ENCODE measurements at places on chromosomes 7 and 10. TPM values are rescaled to one million over a fixed set of nuclear protein-coding genes. Genes with fewer than 3 reads are reported as not detected.
A peak's percentile ranks its signal among the peaks of the same experiment; 100 is the strongest.

GRCh38 chr10:66215920-66216319 is 709.9 kb upstream of the LRRTM3 start:
- no peak for DNase-seq

The SYCE1 gene
- not detected for total RNA-seq

The MMP21 gene
- total RNA-seq: not detected

GRCh38 chr7:100465702-100466311 is 1.7 kb upstream of the SPACDR start:
- peak; percentile 91 for DNase-seq

The FOXI2 gene
- not detected for total RNA-seq

- DNase-seq: no peak
Observed at GRCh38 chr7:14000247-14000646, 10.8 kb upstream of the ETV1 start.

DNA sequence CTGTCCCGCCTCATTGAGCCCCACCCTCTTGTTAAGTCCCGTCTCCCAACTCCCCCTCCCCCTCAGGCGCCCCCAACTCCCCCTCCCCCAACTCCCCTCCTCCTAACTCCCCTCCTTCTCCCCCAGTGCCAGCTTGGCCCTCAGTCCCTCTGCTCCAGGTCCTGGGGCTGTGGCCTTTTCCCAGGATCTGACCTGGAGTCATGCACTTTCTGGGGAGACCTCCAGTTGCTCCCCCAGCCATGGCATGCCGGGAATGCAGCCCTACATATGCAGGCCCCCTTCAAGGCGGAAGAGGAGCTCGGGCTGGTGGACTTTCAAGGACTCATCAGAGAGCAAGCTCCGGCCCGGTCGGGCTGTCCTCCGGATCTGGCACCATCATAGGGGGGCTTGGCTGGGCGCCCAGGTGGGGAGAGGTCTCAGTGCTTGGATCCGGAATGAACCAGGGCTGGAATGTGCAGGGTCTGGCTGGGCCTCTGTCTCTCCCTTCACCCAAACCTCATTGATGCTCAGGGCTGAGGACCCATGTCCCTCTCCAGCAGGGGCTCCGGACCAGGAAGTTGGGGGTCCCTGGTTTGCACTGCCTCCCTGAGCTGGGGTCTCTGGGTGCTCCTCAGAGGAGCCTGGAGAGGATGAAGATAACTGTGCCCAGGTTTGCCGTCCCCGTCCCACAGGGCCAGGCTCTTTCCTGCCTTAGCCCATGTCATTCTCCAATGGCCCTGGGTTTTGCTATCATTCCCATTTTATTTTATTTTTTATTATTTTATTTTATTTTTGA is 41.1 kb downstream of the TMEM270 start:
- DNase-seq: no peak

The AKR1D1 gene
- not detected for total RNA-seq

The FAM24B gene
- 7.6 TPM for total RNA-seq

- DNase-seq: no peak
Observed at GRCh38 chr10:33596422-33596821, 262.0 kb upstream of the NRP1 start.

The PPP1R17 gene
- total RNA-seq: not detected

DNA sequence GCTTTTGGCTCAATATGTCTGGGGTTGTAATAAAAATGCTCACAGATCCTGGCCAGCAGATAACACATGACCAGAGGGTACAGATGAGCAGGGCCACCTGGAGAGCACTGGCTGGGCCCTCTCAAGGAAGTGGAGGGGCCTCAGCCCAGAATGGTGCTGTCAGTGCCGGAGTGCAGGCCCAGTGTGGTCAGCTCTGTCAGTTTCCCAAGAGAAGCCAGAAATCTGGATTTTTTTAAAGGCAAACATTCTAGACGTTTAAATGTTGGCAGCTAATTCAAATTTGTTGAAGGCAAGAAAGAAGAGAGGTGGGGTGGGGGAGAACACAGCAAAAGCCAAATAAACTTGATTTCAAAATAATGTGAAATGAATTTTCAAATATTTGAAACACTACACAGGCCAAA is 2.0 kb downstream of the C10orf105 start:
- DNase-seq: no peak

The AKR1C3 gene
- total RNA-seq: 4.3 TPM

The TMEM130 gene
- 3.3 TPM for total RNA-seq

DNA sequence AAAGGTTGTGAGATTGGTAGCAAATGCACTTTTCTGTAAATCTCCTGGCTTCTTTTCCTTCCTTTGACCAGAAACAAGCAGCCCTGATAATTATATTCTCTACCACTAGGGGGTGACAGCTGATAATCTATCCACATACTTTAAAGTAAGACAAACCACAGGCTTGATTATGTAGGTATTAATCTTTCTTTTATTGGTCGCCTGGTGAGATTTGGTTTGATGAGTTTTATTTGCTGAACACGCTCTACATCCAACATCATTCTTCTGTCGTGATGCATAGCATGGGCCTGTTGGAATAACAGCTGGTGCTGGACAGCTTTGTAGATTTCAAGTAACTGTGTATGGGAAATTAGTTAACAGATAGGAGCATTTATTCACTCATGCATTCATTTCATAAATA is 63.5 kb downstream of the ZNF365 start:
- peak; percentile 41 for DNase-seq

GRCh38 chr7:143381427-143382125 is 431 bp downstream of the ZYX start:
- peak; percentile 78 for DNase-seq

- no peak for DNase-seq
Observed at GRCh38 chr7:90919816-90920215, 323.7 kb downstream of the CDK14 start.

The TRPV5 gene
- not detected for total RNA-seq

GRCh38 chr7:33926535-33926934 is 21.2 kb downstream of the BMPER start:
- peak; percentile 37 for DNase-seq

The AEBP1 gene
- not detected for total RNA-seq

The INA gene
- 0.46 TPM for total RNA-seq

The DKK1 gene
- 44.7 TPM for total RNA-seq

The NKX2-3 gene
- not detected for total RNA-seq

DNA sequence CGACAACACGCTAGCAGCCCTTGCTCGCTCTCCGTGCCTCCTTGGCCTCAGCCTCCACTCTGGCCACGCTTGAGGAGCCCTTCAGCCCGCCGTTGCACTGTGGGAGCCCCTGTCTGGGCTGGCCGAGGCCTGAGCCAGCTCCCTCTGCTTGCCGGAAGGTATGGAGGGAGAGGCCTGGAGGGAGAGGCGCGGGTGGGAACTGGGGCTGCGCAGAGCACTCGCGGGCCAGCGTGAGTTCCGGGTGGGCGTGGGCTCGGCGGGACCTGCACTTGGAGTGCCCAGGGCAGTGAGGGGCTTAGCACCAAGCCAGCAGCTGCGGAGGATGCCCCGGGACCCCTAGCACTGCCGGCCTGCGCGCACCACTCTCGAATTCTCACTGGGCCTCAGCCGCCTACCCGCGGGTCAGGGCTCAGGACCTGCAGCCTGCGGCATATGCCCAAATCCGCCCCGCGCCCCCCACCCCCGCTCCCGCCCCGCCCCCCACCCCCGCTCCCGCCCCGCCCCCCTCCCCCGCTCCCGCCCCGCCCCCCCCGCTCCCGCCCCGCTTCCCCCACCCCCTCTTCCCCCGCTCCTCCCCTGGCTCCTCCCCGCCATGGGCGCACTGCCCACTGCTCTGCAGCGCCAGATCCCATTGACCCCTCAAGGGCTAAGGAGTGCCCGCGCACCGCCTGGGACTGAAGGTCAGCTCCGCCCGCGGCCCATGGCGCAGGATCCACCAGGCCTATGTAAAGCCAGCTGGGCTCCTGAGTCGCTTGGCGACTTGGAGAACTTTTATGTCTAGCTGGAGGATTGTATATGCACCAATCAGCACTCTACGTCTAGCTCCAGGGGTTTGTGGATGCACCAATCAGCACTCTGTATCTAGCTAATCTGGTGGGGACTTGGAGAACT is 15.9 kb upstream of the ACBD5 start:
- no peak for DNase-seq

DNA sequence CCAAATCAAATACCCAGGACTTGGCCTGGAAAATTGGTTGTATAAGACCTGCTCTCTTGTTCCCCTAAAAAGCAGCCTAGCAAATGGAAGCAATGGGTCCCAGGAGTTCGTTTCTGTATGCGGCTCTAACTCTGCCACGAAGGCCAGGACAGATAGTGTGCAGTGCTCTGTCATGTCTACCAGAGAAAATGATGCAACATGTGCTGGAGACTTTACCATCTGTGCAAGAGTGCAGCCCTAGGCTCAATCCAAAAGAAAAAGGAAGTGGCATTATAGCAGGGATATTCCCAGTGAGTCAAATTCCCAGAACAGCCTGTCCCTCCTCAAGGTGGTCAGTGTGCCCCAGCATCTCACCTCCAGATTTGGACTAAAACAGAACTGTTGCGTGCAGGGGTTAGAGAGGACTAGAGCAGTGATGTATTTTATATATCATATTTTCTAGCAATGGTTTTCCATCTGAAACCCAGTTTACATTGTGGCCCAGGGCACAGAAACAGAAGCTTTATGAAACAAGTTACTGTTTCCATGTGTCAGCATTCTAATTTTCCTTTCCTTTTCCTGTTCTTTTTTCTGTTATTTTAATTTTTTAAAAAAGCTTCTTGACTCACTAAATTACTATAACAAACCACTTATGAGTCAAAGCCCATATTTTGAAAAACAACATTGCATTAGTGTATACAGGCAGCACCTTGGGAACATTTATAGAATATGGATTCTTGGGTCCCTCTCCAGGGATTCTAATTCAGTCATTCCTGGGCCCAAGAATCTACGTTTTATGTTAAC is 311.2 kb downstream of the RNLS start:
- peak; percentile 29 for DNase-seq

DNA sequence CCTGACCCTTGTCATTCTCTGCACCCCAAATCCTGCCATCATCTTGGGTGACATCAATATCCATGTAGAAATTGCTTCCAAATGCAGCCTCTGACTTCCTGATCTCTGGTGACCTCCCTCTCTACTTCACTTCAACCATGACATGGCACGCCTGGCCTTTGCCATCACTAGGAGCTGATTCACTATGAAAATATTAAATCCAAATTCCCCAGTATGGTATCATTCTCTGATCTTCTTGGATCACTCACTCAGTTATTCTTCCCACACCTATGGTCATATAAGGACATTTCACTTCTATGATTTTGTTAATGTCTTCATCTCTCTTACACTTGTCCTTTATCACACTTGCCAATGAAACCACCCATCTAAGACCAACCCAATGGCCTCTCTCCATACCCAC is 73.7 kb upstream of the ODAD2 start:
- DNase-seq: no peak

DNA sequence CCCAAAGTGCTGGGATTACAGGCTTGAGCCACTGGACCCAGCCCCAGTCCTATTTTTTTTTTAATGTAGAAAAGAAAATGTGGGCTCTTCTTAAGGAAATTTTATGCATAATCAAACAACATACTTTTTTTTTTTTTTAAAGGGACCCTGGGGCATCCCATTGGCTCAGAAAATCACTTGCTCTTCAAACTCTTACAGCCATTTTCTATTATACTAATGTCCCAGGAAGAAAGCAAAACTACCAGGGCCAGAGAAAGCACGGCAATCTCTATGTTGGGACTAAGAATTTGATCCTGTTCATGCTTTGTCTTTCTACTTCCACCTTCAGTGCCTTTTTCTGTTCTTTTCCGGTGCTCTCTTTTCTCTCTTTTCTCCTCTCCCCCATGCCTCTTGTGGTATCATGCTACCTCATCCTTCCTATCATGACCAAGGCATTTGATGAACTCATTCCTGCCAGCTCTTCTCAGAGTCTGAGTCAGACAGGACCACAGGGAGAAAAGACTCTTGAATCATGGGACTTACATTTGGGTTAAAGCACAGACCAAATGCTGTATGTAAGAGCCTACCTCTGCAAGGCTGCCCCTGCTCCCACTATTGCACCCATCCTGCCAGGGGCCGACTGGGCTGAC is 76.4 kb upstream of the CCNY start:
- peak; percentile 83 for DNase-seq

DNA sequence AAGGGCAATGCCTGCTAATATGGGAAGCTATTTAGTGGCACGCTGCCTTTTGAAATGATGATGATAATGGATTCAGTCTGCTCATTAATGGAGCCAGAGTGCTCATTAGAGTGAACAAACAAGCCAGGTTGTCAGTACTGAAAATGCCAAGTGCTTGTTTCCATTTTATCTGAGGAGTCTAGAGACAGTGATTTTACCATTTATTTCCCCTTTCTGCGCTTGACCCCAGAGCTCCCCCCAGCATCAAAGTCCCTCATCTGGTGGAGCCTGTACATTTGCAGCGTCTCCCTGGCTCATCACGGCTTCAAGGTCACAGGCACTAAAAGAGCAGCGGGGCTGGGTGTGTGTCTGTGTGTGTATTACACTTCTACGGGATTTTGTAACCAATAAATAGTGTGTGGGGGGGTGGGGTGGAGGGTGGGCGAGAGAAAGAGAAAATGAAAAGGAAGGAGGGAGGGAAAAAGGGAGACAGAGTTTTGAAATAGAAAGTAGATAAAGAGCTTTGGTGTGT is 553.8 kb downstream of the TFEC start:
- DNase-seq: no peak

The SPACDR gene
- total RNA-seq: 1.6 TPM

GRCh38 chr10:13743101-13743693 is 156.4 kb downstream of the PRPF18 start:
- DNase-seq: no peak

DNA sequence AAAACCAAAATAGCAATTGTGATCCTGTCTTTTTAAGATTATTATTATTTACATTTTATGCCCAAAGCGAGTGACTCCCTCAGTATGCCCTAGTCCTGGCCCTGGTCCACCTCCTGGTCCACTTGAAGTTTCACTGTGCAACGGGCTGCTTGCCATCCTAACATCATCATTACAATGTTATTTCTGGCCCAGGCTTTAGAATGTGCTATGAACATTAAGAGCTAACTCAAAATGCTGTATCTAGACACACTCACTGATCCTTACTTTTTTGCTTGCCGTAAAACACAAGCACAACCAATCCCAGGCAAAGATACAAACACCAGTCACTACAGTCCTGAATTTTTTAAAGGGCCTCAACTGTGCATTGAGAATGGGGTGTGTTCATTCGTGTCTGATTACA is 38.4 kb downstream of the RHOBTB1 start:
- no peak for DNase-seq

DNA sequence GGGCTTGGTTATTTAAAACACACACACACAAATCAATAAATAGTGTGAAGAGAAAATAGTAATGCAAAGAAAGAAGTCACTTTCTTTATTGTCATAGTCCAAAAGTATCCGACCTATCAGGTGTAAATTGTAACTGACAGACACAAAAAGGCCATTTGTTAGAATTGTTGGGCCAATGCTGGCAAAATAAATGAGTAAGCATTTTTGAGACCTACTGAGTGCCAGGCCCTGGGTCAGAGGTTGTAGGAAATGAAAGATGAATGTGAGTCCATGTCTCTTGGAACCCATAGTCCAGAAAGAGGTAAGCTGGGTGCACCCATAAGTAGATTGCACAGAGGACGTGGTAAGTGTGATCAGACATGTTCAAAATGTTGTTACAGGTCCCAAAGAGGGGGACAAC is 13.5 kb upstream of the EGR2 start:
- no peak for DNase-seq

GRCh38 chr10:95295031-95295755 is 4.4 kb upstream of the PDLIM1 start:
- DNase-seq: peak; percentile 31

- DNase-seq: no peak
Observed at GRCh38 chr10:130498934-130499333, 362.7 kb downstream of the GLRX3 start.

GRCh38 chr7:113402005-113402404 is 283.7 kb upstream of the SMIM30 start:
- DNase-seq: no peak
